ENCODE measurements at places on chromosomes 6 and 20.
A peak's percentile ranks its signal among the peaks of the same experiment; 100 is the strongest.

DNA sequence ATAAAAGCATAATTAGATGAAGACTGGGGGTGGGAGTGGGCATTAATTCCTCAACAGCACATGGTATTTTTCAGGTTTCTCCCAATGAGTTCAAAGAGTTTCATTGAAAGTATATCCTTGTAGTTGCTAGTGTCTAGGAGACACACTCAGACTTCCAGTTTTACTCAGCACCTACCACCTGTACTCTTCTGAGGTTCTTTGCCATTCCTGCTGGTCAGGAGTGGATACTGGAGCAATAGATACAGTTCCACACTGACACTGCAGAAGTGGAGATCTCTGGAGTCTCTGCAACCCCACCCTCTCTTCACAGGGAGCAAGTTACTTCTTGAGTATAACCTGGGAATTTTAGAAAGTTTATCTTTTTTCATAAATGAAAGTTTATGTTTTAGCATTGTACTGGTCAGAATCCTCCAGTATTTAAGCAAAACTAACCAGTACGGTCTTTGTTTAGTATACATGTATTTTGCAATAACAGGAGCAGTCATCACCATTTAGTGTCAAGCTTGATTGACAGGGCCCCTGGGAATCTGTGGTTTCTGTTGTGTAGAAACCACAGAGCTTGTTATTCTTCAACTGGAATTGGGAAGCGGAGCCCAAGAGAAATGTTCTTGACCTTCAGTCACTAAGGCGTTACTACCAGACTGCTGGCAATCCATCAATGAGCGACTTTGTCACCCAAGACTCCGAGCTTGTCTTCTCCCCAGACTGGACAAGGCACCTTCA, 148.1 kb downstream of the ZDHHC14 start:
- peak; percentile 39 for DNase-seq

DNA sequence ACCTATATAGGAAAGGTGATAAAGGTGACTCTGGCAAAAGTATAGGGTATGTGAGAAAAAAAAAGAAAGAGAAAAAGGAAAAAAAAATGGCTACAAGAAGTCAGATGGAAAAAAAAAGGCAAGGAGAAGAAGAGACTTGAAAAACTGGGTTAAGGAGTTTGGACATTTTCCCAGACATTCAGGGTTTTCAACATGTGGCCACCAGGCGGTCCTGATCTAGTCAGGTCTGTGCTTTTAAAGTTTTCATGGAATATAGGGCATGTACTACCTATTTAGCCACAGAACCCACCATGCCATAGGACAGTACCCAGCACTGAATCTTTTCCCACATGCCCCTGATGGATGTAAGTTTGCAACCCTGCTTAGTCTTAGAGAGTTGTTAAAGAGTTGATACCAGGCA, 433.7 kb downstream of the MAFB start:
- DNase-seq, result no peak

GRCh38 chr6:163733061-163733460, 318.5 kb downstream of the QKI start:
- DNase-seq, result no peak

- no peak for DNase-seq
Observed at GRCh38 chr6:55617272-55617671, 38.3 kb upstream of the HMGCLL1 start.

GRCh38 chr6:42041481-42042053, 8.8 kb upstream of the TAF8 start:
- DNase-seq, result no peak

GRCh38 chr20:10369723-10370090, 64.3 kb downstream of the MKKS start:
- DNase-seq, result no peak

GRCh38 chr6:2218866-2219265, 26.5 kb downstream of the GMDS start:
- DNase-seq, result no peak

DNA sequence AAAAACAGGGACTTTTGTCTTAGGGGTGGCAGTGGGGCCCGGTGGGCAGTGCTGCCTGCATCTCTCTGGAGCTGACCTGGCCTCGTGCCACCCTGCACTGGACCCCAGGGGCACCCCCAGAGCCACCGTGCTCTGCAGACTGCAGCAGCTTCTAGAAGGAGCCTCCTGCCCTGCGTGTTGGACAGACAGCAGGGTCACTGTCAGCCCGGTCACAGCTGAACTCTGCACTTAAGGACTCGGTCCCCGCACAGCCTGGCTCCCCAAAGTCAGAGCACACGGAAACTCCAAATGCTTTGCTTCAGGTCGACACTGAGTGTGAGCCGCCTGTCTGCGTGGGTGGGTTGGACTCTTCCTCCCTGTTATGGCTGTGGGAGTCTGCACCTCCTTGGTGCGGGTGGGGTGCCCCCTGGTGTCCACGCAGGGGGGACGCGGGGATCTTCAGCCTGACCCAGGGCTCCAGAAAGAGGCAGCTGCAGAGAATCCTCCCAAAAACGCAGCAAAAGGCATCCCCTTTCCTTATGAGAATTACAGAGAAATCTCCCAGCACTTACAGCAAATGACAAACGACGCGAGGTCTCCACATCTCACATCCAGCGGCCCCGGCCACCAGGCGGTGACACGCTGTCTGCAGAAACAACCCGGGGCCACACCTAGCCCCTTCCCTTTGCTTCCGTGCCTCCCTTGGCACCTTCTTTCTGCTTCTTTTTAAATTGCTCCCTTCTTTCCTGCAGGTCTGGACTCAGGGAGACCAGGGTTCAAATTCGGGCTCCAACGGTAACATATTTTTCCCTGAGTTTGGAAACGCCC, 36.3 kb upstream of the DACT2 start:
- peak; percentile 83 for DNase-seq

GRCh38 chr6:150732765-150733539, 132.6 kb upstream of the MTHFD1L start:
- no peak for DNase-seq

DNA sequence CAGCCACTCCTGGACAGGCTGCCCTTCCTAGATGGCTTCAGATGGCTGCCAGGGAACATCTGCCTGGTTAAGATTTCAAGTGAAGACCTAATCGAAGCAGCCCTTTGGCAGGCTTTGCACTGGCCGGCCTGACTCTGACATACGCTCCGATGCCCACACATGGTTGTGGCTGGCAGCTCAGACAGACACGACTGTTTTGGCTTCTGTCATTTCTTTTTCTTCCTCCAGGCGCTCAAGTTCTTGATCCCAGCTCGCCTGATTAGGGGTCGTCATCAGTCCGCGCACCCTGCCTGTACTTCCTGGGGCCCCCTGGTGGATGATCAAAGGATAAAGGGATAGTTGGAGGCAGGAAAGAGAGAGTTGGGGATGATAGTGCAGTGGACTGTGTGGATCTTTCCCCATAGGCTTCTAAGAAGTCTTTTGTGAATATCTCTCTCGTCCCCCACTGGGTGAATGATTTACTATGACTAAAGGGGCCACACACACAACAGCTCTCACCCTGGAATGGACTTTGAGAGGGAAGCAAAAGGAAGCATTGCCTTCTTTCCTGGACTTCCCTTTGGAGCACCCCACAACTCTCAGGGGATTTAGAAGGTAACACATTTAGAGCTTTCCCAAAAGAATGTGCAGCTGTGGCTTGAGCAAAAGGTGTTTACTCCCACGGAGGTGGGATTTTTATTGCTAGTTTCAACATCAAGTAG, 21.4 kb upstream of the TRAM2 start:
- peak; percentile 89 for DNase-seq

DNA sequence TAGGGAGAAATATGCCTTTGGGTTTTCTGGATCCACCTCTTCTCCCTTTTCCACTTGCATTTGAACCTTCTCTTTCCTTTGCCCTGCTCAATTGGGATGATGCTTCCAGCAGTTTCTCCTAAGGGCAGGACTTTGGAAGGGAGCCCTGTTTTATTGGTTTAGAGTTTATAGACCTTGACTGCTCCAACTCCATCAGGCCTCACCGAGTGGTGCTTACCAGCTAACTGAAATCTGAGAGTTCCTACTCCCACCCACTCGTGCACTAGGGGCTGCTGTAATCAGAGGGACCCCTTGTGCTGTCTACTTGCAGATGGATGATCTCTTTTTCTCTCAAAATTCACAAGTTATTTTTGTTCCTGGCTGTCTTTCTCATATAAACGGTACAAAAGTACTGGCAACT, 121.3 kb upstream of the SLC22A16 start:
- DNase-seq, result no peak

- DNase-seq, result no peak
Observed at GRCh38 chr6:162866656-162867055, 138.9 kb downstream of the PACRG start.

GRCh38 chr6:112054555-112055190, 769 bp downstream of the CCN6 start:
- DNase-seq, result no peak

- DNase-seq, result peak; percentile 13
Observed at GRCh38 chr20:44533928-44534327, 12.1 kb upstream of the SERINC3 start.

GRCh38 chr20:39338469-39339376, 376.6 kb downstream of the DHX35 start:
- no peak for DNase-seq

DNA sequence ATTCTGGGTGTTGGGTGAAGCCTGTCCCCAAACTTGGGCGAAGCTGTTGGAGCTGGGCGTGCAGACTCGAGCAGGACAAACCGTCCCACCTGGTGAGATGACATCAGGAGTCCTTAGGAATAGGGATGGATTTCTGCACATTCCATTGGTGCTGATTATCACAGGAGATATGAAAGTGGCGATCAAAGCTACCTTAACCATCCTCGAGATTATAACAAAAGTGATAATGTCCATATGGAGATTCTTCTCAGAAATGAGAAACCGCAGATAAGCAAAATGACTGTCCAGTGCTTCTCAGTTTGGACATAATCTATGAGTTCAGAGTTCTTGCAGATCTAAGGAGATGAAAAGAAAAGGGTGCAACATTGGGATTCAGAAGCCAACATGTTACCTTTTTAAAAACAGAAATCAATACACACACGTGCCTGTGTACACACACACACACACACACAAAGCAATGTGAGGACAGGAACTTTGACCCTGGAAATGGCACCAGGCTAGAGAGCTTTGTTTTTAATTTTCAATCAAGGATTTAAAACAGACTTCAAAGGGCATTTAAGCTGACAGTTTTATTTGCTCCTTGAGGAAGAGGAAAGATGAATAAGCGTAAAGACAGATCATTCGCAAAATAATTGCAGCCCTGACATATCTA, 165.4 kb downstream of the CD83 start:
- DNase-seq, result no peak

DNA sequence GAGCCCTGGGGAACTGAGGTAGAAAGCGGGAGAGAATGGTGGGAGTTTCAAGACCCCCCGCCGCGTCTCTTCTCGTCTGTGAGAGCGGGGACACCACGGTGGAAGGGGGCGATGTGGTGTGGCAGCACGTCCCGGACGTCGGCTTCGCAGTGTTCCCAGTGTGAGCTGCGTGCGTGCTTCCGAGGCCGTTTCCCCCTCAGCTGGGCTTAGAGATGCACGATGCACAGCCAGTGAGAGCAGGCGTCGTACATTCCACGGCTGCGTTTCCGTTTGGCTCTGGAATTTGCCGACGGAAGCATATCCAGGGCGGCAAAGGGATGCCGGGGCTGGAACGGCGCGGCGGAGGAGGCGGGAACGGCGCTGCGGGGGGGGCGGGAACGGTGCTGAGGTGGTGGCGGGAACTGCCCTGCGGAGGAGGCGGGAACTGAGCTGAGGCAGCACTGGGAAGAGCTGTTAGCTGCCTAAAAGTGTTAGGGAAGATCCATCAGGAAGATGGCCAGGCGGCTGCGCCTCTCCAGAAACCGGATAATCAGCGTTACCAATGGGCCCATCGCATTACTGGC, 37.7 kb downstream of the KIF25 start:
- peak; percentile 74 for DNase-seq

- DNase-seq, result no peak
Observed at GRCh38 chr20:53981130-53981529, 89.3 kb downstream of the BCAS1 start.

DNA sequence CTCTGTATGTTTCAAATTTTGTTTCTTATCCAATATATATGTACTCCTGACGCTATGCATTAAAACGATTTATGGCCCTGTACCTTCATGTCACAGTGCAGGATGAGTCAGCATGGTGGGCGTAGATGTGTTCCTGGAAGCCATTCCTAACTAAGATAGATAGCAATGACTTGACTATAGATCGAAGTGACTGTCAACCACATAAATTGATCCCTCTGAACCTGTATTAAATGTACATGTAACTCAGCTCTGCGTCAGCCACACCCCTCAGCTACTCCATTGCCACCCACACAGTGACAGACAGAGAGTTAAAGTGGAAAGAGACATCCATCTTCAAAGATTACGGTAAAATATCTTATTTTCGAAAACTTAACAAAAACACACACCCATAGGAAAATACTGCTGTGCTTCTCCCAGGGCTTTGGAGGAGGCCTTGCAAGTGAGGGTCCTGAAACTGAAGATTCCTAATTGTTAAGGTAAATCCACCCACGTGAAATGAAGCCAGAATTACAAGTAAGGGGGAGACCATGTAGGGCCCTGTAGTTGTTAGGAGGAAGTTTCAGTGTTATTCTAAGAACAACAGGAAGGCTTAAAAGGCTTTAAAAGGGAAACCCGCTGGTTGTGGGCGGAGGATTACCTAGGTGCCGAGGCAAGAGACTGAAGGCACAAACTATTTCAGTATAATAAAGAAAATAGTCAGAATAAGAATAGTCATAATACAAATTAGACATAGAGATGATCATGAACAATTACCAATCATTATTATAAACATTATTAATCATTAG, 10.3 kb upstream of the RAD21L1 start:
- DNase-seq, result peak; percentile 68

DNA sequence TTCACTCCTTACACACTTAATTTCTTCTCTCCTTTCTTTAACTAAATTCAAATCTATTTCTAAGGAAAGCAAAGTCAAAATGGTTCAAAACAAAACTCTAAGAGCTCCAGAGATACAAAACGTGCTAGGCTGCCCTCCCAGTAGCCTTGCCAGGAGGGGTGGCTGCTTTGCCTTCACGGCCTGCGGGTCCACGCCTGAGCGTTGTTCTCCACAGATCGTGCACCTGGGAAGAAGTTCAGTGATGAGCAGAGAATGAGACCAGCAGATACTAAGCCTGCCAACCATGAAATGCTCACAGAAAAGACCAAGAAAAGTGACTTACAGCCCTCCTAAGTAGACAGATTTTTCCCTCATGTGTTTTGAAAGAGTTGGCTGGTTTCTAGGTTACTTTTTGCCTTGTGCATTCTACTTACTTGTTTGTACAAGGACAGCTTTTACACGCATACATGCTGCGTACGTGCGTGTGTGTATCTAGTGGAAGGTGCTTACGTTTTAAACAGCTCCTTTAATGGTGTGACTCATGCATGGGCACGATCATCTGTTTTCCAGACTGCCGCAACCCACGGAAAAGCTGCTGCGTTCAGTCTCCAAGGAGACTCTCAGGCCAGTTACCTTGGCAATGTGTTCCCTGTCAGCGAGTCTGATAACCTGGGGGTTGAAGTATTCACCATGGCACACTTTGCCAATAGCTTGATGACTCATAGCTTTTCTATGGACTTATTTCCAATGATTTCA, 32.4 kb upstream of the PBOV1 start:
- no peak for DNase-seq

DNA sequence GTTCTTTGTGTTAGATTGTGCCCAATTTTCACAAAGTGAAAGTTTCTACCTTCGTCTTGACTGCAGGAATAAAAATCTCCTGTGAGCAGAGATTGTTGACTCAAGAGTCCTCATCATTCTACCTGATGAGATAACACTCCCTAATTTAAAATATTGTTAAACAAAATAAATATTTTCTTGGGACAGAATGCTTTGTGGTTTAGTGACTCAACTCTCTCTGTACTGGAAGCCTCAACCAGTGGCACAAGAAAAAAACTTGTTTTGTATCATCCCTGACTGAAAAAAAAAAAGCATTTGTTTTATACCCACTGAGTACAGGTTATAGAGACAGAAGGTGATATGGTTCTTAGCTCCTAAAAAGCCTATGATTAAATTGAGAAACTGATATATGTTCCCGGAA, 78.9 kb downstream of the CRYBG1 start:
- no peak for DNase-seq

- peak; percentile 95 for DNase-seq
Observed at GRCh38 chr6:29752451-29753308, 29.4 kb downstream of the HLA-F start.
